ENCODE measurements at places on chromosomes 6 and 20.

- no peak for DNase-seq
Measured at GRCh38 chr6:134328138-134328537, 10.2 kb upstream of the SGK1 start.

GRCh38 chr6:53858196-53858595 is 63.4 kb downstream of the LRRC1 start:
- no peak for DNase-seq

GRCh38 chr6:45082091-45082490 is 246.0 kb upstream of the RUNX2 start:
- no peak for DNase-seq

DNA sequence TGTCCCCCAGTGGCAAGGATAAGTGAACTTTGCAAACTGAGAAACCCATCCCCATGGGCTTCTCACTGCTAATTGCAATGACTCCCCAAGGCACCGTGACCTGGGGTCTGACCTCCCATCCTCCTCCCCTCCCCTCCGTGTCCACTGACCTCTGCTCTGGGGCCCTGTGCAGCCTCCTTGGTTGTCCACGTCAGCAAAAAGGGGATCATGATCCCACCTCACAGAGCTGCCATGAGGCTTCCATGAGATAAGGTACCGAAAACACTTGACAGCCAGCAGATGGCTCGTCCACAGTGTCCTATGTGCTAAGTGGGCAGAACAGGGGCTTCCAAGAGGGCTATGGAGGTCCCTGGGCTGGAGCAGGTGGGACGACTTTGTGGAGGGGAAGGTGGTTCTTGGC is 104.5 kb downstream of the GRM4 start:
- DNase-seq = no peak

DNA sequence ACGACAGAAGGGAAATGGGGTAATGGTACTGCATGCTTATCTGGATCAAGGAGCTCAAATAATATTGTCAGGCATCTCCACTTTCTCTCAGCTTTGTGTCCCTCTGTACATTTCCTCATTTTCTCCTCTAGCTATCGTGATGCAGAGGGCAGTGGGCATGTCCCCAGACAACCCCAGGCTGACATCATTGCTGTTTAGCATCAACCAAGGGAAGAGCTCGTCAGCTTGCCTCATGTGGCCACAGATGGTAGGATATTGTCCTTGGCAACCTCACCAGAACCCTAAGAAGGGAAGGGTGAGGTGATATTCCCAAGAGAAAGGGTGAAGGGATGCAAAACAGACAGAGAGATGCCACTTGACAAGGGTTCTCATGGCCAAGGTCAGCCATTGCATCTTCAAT is 58.3 kb downstream of the MAFB start:
- no peak for DNase-seq

DNA sequence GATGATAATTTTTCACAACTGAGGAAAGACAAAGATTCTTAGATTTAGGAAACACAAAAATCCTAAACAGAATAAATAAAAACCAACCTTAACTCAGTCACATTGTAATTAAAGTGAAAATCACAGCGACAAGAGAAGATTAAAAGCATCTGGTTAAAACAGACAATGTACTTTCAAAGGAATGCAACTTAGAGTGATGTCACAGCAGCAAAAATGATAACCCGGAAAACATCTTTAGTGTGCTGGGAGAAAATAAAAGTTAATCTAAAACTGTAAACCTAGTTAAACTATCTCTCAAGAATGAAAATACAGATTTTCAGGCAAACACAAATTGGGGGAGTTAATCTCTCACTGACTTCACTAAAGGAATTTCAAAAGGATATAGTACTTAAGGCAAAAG is 76.8 kb upstream of the OGFRL1 start:
- DNase-seq = no peak

DNA sequence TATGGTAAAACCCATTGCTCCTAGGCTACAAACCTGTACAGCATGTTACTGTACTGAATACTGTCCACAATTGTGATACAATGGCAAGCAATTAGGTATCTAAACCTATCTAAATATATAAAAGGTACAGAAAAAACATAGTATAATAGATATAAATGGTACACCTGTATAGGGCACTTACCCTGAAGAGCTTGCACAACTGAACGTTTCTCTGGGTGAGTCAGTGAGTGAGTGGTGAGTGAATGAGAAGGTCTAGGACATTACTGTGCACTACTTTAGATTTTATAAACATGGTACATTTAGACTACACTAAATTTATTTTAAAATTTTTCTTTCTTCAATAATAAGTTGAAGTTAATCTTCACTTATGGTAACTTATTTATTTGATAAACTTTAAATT is 119.9 kb upstream of the CEP85L start:
- no peak for DNase-seq

DNA sequence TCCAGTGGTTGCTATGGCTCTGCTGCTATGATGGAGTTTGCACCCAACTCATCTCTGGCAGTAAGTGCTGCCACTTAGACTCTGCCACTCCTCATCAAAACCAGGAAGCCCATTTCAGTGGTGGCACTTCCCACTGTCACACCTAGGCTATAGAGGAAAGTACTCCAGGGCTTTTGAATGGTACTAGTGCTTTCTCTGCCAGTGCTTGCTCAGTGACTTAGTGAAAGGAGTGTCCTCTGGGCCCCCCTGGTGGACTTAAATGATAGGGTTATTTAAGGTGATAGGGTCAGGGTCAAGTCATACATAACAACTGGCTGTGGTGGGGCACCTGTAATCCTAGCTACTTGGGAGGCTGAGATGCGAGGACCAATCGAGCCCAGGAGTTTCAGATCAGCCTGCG is 22.8 kb downstream of the FITM2 start:
- no peak for DNase-seq

DNA sequence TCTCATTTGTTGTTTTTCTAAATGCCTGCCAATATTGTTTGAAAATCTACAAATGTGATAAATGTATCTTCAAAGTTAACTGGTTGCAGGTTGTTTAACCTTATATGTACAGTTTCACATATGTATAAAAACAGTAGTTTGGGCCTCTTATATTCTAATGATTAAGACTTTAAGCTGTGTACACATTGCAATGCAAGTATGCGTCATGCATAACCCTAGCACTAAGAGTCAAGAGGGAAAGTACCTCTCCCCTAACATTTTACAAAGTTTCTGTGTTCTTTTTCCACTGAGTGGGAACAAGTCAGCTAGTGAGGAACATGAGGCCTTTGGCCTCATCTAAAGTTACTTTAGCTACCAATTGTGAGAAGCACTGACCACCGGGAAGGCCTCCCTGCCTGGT is 25.7 kb upstream of the MICB start:
- no peak for DNase-seq

DNA sequence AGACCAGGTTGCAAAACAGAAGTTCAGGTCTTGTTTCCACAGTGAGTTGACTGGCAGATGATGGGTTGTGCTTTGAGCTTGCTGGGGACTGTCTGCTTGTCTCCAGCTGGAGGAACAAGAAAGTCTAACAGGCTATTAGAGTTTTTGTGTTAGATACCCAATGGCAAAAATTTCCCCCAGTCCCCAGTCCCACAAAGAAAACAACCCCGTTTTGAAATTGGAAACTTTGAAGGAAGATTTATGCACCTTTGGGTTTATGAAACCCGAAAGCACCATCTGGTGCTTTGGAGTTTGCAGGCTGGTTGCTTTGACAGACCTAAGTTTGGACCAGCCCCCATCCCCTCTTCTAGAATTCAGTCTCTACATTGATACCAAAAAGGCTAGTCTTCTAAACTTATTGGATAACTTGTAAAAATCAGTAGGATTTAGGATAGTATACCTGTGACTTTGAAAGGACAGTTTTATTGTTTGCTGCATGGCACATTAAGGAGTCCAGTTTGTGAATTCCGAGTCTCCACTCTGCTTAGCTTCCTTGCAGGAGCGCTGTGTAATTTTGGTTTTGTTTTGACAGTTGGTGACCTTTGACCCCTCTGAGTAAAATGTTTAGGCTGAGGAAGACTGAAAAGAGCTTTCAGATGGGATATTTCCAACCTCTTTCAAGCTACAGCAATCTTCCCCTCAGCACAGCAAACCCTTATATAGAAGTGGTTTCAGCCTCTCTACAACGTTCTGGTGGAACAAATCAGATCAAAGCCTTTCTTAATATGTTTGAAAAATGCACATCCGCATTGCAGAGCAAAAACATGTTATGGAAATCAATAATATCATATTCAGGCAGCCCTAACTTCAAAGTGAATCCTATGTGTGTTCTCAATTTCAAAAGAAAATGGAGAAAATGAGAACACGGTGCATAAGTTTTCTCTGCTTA is 25.5 kb upstream of the PRL start:
- DNase-seq = no peak

DNA sequence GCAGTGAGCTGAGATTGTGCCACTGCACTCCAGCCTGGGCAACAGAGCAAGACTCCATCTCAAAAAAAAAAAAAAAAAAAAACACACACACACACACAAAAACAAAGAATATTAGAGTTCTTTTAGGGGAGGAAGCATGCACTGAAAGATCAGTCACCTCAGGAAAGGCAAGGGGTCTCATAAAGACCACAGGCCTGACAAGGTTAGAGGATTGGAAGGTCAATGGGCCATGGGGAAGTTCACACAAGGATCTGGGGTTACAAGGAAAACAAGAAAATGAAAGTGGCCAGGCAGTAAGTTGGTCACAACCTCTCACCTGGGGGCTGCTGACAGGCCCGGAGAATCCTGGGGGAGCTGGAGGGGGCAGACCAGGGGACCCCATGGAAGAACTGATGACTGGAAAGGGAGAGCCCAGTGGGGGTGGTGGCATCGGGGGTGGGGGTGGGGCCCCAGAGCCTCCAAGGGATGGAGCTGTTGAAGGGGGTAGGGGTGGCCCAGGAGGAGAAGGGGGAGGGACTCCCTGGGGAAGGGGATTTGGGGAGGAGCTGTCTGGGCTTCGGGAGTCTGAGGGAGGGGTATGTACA is 1.5 kb downstream of the RXRB start:
- DNase-seq = no peak

GRCh38 chr6:143522039-143522600 is 10.6 kb upstream of the FUCA2 start:
- DNase-seq = no peak

DNA sequence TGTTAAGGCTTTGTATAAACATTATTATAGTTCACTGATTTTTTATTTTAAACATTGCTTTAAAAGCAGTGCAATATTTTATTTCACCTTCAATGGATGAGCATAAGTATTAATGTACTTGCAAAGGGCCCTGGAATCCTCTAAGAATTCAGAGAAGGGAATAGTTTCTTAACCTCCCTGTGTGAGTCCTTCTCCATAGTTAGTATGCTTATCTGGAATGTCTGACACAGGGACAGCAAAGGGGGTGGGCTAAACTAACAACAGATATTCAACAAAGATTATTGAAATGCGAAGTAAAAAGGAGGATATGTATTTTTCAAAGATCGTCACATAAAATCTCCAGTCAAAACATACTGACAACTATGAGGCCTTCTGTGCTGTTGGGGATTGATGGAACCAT is 300.4 kb downstream of the CENPW start:
- no peak for DNase-seq

GRCh38 chr6:13445005-13445743 is 42.2 kb downstream of the GFOD1 start:
- DNase-seq = no peak

DNA sequence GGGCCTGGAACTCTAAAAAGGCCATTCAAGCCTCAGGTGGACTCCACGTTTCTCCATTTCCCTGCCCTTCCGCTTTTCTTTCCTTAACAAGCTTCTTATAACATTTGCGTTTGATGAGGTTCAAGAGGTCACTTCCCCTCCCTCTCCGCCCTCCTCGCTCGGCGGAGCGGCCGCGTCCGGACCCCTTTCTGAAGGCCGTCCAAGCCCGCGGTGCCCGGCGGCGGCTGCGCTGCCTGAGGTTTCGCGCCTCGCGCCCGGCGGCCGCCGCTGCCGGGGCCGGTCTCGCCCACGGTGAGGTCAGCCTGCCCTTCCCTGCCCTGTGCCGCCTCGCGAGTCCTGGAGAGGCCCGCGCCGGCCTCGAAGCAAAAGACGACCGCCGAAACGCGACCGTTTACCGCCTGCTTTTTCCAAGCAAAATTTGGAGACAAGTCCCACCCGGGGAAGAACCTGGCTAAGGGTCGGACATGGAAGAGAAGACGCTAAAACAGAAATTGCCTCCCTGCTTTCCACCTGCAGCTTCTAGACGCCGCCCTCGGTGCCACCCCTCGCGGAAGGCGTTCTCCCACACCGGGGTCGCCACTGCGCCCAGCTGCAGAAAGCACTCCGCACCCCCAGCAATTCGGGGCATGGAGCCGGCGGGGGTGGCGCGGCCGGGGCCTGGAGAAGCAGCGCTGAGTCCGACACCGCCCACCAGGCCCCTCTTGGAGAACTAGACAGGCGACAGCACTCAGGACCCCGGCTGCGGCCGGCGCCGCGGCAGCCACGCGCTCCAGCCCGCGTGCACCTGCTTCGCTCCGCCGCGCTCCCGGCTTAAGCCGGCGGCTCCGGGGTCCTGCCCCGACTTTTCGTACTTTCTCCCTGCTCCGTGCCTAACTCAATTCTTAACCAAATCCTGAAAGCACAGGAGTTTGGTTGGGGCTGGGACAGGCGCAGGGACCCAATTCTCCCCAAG is 11.0 kb upstream of the FOXF2 start:
- DNase-seq = no peak

- no peak for DNase-seq
Measured at GRCh38 chr20:57772349-57772964, 62.6 kb upstream of the PMEPA1 start.

- no peak for DNase-seq
Measured at GRCh38 chr20:36677422-36677771, 31.4 kb upstream of the SLA2 start.

DNA sequence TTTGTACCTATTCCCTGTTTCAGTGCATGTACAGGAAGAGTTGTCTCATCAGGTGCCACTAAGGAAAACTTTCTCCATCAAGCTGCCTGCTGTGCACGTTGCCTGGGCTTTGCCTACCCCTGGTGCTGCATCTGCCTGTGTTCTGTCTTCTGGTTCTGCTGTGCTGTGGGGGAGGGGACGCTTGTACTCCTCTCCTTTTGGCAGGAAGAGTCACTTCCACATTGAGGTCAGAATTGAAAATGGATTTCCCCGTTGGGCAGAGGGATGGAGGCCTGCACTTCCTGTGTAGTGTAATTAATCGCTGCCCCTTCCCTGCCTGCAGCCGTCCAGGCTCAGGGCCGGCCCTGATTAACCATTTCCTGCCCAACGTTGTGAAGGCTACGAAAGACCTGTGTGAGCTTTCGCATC is 153.3 kb downstream of the SCML4 start:
- DNase-seq = no peak
